ENCODE measurements at places on chromosomes 2 and 18.

GRCh38 chr2:130884503-130884902, 47.8 kb downstream of the ARHGEF4 start:
- DNase-seq, result no peak

DNA sequence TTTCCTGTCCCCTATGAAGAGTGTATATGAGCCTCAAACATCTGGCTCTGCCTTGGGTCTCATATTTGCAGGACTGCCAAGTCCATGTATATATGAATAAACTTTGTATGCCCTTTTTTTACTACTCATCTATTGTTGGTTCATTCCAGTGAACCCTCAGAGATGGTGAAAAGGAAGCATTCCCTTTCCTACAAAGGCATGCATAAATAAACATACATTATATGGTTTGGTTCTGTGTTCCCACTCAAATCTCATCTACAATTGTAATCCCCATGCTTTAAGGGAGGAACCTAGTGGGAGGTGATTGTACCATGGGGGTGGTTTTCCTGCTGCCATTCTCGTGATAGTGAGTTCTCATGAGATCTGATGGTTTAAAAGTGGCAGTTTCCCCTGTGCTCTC, 534.2 kb downstream of the SPAG16 start:
- no peak for DNase-seq

GRCh38 chr2:235573331-235574221, 79.7 kb downstream of the AGAP1 start:
- DNase-seq, result no peak

GRCh38 chr2:162538967-162539366, 195.0 kb downstream of the GCA start:
- DNase-seq, result no peak

All from bronchial epithelial cell (primary cell).